ENCODE measurements at places on chromosomes 4 and X. TPM values are rescaled to one million over a fixed set of nuclear protein-coding genes. Genes with fewer than 3 reads are reported as not detected.

SPANXA1 gene
- total RNA-seq = not detected

TCP11X2 gene
- not detected for total RNA-seq

DNA sequence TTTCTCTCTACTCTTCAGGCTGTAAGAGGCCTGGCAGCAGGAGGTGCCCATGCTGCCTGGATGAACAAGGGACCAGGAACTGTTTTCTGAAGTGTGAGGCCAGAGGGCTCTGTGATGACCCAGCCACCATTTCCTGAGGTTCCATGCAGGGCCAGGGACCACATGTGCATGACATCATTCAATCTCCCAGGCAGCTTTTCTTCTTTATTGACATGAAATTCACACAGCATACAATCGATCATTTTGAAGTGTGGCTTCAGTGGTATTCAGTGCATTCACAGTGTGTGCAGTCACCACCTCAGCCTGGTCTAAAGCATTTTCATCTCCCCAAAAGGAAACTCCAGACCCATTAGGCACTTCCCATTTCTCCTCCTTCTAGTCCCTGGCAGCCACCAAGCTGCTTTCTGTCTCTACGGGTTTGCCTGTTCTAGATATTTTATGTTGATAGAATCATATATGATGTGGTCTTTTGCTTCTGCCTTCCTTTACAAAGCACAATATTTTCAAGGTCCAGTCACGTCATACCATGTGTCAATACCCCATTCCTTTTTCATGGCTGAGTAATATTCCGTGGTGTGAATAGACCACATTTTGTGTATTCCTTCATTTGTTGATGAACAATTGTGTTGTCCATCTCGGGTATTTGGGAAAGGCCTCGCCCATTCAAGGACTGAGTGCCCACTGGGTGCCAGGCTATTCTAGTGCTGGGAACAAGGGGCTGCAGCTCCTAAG lies 93.1 kb downstream of the PSAPL1 start:
- DNase-seq = no peak

DNA sequence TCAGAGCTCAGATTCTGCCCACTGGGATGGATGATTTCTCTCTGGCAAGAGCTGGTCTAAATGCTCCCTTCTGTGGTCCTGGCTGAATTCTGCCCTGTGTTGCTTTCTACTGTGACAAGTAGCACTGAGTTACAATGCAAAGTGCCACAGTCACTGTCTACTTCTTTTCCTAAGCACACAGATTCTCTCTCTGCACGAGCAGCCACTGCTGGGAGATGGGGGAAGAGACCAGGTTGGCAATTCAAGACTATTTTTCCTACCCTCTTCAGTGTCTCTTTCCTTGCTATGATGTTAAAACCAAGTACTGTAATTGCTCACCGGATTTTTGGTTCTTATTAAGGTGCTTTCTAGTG lies 45.5 kb downstream of the STAP1 start:
- no peak for DNase-seq

HSFX2 gene
- not detected for total RNA-seq

- DNase-seq = no peak
These were observed 35.8 kb upstream of the DYNLT3 start for GRCh38 chrX:37883196-37883595.

SGMS2 gene
- 73.6 TPM for total RNA-seq

FAM53A gene
- total RNA-seq = 1.0 TPM

CLDN22 gene
- not detected for total RNA-seq

DNA sequence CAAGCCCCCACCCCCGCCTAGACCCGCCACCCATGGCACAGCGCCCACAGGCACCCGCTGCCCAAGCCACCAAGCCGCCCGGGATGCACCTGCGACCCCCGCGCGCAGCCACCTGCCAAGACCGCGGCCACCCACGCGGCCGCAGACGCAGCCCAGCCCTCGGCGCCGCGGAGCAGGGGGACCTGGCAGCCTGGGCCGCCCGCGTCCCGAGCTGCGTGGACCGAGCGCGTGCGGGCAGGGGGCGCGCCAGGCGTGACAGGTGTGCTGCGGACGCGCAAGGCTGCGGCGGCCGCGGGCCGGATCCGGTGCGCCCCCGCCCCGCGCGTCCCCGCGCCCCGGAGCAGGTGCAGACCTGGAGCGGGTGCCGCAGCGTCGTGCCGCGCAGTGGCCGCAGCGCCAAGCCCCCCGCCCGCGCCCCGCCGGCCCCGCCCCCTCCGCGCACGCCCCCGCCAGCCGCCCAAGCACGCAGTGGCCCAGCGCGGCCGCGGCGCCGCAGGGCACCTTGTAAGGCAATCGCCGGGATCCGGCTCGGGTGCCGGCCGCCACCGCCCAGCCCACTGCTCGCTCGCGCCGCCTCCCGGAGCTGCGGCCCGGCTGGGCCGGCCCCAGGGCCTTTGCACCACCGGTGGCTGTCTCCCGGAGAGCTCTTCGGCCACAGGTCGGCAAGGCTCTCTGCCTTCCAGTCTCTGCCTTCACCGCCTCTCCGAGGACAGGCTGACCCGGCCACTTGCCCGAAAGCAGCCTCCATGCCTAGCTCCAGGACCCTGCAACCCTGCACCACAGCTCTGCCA lies at the start of gene PNCK:
Gene PNCK (minus strand): TSS at position 386 of the 791 bp plus-strand sequence. CDS start 737 bp downstream, outside the sequence.
- DNase-seq = no peak

GRCh38 chr4:47737326-47737725 lies 100.5 kb downstream of the CORIN start:
- no peak for DNase-seq

GRCh38 chr4:29853833-29854232 lies 866.3 kb upstream of the PCDH7 start:
- DNase-seq = no peak

- no peak for DNase-seq
These were observed 43.9 kb downstream of the GABRB1 start for GRCh38 chr4:47075262-47075661.

MSX1 gene
- total RNA-seq = 1.4 TPM

DNA sequence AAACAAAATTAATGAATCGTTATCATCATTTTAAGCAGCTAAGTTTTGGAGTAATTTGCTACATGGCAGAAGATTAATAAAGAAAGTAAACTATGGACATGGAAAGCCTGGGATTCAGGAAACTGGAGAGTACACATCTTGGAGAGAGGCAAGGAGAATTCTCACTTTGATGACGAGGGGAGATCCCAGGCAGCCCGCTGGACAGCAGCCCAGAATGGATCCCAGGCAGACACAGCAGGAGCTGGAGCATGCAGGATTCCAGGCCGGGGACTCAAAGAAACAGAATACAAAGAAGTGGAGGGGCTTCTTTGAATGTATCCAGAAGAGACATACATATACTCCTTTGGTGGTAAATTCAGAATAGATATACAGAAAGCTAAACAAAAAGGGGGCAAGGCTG lies 118.0 kb upstream of the ATP6AP2 start:
- DNase-seq = no peak

DNA sequence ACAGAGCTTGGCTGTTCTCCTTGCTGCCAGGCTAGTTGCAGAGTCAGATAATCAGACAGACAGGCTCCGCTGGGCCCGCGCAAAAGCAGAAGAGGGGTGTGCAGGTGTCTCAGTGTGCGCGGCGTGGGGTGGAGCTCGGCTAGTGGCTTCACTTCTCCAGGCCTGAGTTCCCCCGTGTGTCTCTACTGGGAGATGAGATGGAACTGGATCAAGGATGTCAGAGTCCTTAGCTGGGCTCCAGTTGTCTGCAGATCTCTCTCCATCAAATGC lies 21.1 kb downstream of the HTRA3 start:
- no peak for DNase-seq

DNA sequence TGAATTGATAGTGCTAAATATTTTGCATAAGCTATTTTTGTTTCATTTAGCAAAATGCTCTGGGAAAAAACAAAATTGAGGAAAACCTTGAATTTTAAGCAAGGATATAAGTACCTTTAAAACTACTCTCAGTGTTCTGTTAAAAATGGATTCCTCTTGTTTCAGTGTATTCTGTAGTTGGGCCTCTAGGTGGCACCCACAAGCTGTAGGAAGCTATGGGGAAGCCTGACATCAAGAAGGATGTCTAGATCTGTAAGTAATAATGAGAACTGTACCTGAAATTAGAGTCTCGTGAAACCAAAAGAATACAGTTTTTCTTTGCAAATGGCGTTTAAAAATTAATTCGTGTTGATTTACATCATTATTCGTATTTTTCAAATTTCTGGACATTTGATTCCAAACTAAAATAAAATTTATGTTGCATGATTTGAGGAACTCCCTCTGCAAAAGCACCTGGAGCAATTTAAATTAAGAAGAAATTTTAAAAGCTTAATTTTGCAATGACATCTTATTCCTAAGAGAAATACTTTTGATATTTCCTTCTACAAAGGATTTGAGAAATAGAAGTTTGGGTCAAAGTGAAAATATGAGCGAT lies 51.2 kb downstream of the TMPRSS11E start:
- no peak for DNase-seq

- no peak for DNase-seq
These were observed 124.9 kb downstream of the KDM6A start for GRCh38 chrX:44997888-44998287.

- DNase-seq = no peak
These were observed 456.6 kb downstream of the MAGEB5 start for GRCh38 chrX:26672571-26672970.

Data from right atrium auricular region (tissue), 2 donors.